ENCODE measurements at places on chromosomes 1 and 21.

GRCh38 chr1:156070548-156070947 lies 9.6 kb downstream of the RAB25 start:
- DNase-seq, result peak; percentile 59

DNA sequence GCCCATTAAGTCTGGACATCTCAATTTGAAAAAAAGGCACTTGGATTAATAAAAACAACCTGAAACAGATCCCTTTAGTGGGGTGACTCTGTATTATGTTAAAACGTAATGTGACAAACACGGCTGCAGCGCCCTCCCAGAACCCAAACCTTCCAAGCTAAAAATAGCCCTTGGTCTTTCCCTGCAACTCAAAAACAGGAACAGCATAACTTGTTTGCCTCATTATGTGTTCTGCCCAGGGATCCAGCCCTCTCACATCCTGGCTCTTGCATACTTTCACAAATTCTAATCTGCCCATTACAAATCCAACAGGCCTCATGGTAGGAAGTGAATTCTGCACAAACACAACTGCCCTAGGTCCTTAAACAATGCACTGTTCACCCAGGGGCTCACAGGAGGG lies 94.7 kb upstream of the GADD45A start:
- no peak for DNase-seq

GRCh38 chr1:145912128-145912641 lies 2.3 kb upstream of the ITGA10 start:
- DNase-seq, result no peak

DNA sequence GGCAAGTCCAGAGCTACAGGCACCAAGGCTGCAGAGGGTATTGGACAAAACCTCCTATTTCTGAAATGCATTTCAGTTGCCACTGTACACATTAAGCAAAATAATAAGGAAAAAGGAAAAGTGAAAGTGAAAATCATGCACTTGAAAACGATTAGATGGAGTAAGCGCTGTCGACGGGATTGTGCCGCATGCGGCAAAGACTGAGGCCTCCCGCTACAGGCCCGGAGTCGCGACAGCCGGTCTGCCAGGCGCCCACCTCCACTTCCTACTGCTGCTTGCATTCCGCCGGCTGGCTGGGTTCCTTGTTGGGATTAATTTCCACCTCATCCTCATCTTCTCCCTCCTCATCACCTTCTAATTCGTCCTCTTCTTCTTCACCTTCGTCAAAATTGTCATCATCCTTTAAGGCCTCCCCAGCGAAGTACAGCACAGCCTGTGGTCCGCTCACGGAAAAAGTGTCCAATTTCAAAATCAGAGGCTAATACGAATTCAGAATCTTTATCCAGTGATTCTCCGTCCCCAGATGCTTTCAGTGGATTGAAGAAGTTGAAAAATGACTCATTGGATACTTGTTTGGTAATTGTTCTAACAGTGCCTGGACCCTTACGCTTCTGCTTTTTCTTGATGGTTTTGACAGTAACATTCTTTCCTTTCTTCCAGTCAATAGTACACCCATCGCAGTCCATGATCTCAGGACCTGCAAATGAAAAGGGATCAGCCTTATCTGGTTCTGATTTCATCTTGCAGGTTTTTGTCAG lies 38.0 kb downstream of the CD58 start:
- no peak for DNase-seq

GRCh38 chr1:59058665-59059439 lies 238.0 kb upstream of the FGGY start:
- no peak for DNase-seq

DNA sequence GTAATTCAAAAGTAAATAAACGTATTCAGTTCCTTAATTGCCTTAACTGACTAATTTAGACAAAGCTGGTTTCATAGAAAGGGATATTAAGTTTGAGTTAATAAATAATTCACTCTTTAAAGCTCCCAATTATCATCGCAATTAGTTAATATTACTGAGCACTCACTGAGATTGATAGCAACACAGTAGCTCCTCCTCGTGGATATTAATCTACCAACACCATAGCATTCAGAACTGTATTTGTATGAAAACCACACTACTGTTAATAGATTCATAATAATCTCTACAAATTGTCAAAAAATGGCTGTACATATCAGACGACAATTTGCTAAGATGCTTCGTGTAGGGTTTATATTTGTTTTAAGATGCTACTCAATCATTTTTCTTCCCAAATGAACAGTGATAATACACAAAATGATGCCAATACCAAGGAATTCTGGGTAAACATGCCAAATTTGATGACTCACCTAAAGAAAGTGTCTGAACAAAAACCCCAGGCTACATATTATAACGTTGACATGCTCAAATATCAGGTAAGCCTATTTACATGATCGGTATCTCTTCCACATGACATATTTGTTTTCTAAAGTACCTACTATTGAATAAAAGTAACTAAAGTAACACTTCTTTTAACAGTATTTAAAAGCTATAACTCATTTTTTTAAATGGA lies 18.8 kb upstream of the DYNLT5 start:
- no peak for DNase-seq

GRCh38 chr1:86247597-86248279 lies 91.2 kb upstream of the COL24A1 start:
- peak; percentile 52 for DNase-seq

DNA sequence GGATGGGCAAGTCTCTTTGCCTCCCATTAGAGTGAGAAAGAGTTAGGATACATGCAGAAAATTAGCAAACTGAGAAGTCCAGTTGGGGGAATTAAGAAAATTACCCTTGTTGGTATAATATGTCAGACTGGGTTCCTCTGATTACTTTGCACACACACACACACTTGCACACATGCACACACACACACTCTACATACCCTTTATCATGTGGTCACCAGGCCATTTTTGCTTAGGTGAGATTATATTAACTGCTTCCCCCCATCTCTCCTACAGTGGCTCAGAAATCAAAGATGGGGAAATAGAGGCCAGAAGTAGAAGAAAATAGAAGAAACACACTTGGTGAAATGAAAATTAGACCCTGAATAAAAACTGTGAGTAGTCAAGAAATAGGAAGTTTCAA lies 917 bp upstream of the LIX1L start:
- DNase-seq, result no peak

DNA sequence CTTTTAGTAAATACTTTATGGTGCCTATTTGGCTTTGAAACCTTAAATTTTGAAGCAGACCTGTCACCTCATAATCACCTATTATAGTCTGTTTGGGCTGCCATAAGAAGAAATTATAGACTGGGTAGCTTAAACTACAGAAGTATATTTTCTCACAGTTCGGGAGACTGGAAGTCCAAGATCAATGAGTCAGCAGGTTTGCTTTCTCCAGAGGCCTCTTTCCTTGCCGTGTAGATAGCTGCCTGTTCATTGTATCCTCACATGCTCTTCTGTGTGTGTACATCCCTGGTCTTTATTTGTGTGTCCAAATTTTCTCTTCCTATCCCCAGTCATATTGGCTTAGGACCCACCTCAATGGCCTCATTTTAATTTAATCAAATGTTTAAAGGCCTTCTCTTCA lies 518.2 kb downstream of the ADGRL2 start:
- DNase-seq, result no peak

- no peak for DNase-seq
Measured at GRCh38 chr1:31645274-31645568, 545 bp upstream of the PEF1 start.

- peak; percentile 59 for DNase-seq
Measured at GRCh38 chr1:234957330-234958065, 171.1 kb downstream of the TOMM20 start.

DNA sequence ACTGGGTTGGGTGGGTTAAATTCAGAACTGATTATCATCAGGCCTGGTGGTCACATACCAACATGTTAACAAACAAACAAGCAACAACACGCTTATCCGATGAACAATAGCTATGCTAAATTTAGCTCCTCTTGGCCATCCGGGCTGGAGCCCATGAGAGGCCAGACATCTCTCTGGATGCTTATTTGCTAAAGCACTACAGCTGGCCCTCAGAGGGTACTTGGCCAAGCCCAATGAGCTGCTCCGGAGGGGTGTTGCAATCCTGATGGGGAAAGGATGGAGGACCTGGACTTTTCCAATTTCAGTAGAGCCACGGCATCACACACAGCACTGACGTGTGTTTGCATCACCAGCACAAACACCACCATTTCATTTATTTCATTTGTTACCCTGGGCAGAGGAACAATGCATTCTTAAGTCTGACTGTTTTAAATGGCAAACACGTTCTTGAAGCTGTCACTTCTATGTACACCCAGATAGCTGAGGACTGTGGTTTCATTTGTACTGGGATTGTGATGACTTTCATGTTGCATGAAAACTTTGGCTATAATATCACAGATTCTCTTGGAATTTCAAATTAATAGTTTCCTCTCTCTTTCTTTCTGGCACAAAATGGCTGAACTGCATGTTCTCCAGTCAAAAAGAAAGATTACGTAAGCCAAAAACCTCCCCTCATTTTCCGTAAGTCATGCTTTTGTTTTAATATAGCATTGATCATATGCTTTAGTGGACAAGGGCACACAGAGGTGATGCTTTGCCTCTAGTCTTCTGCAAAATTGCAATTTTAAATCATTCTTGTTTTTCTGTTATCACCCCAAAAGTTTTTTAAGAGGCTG lies 359.8 kb upstream of the KAZN start:
- no peak for DNase-seq

- no peak for DNase-seq
Measured at GRCh38 chr1:52532731-52533327, 20.1 kb downstream of the TUT4 start.

GRCh38 chr1:200866521-200866920 lies 6.3 kb upstream of the GPR25 start:
- no peak for DNase-seq

GRCh38 chr1:160192234-160192633 lies 1.9 kb downstream of the CASQ1 start:
- DNase-seq, result no peak

DNA sequence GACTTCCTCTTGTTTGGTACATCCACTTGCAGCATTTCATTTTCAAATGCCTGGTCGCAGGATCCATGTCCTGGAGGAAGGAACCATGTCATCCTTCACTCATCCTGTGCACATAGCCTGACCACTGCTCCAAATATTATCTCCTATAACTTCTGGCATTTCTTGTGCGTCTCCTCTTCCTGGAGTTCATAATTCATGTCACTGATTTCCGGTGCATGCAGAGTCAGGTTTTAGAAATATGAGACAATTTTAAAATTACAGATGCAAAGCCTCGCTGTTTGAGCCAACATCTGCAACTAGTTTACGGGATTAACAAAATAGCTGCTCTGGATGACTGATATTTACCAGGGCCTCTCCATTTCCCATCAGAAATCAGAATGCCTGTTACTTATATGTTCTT lies 268.1 kb downstream of the DNM3 start:
- peak; percentile 46 for DNase-seq

GRCh38 chr1:29460694-29461093 lies 224.4 kb downstream of the PTPRU start:
- no peak for DNase-seq

DNA sequence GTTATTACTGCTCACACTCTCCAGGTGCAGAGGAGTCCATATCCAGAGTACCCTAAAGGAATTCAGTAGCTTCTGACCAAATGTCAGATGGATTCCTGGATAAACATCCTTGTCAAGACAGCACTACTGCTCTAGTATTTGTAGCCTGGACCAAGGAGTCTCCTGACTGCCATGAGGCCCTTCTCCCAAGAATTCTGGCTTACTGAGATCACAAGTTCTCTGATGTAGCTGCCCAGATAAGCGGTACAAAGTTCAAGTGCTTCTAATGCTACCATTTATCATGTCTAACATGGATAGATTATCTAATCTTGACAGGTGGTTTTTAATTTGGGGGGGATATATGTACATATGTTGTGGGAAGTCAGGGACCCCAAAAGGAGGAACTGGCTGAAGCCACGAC lies 196.6 kb upstream of the HMCN1 start:
- DNase-seq, result no peak

DNA sequence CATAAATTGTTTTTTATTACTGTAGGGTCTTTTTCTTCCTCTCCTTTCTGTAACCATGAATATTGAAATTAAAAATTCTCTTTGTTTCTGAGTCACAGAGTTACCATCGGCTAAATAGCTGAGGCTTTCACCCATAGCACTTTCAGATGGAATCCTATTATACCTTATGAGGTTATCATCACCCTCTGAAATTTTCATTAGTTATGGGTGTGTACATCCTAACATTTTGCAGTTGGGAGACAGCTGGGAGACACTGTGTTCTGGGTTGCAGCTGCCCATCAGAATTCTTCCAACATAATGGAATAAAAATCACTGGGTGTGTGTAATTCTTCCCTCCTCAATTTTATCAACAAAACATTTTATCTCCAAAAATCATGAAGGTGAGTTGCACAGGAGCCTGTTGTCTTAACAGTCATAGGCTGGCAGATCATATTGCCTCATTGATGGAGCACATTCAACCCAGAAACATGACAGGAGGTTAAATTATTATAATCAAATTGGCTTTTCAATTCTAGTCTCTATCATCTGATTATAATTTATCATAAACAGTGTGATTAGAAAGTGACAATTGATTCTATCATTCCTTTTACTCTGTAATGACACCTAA lies 17.4 kb downstream of the CYYR1 start:
- no peak for DNase-seq

GRCh38 chr1:8002921-8003320 lies 23.2 kb downstream of the ERRFI1 start:
- no peak for DNase-seq

GRCh38 chr1:96559181-96559580 lies 162.4 kb upstream of the PTBP2 start:
- no peak for DNase-seq

GRCh38 chr1:225595974-225596551 lies 56.9 kb downstream of the ENAH start:
- DNase-seq, result no peak

DNA sequence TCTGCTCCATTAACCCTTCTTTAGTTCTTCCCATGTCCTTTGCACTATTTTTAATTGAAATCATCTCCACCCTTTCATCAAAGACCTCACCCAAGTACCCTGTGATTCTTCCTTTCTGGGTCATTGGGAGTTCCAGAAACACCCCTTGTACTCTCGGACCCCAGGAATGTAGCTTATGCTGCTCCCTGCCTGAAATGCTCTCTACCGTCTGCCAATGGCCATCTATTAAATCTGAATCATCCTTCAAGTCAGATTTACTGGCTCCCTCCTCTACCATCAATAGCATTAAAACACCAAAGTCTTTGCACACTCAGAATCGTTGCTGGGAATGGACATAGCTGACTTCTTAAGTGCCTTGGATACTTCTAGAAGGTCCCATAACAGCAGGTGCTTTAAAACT lies 73.2 kb upstream of the GADD45A start:
- no peak for DNase-seq

GRCh38 chr1:78005755-78006154 lies 1.0 kb downstream of the DNAJB4 start:
- DNase-seq, result peak; percentile 62

DNA sequence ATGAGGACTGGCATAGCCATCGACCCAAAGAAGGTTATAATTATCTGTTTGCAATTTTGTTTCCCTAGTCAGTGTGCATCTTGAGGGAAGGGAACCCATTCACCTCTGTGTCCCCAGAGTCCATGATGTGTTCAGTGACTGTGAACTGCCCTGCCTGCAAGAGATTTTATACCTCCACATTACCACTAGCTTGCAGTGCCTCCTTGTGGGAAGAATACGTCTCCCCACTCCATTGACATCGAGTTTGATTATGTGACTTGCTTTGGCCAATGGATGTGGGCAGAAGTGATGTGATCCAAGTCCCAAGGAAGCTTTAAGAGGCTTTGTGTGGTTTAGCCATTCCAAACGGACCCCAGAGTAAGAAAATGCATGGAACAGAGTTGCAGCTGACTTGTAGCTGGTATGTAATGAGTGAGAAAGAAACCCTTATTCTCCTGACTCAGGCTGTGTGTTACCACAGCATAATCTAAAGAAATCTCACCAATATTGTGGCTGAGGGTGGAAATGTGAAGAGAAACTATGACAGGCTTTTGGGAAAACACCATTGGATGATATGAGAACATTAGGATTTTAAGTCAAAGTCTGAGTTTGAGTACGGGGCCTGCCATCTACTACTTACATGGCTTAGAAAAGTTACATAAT lies 47.8 kb upstream of the NRDC start:
- no peak for DNase-seq
